ENCODE measurements at places on chromosomes 2 and 18.

GRCh38 chr2:225994748-225995405 lies 595.4 kb downstream of the NYAP2 start:
- DNase-seq, result no peak

DNA sequence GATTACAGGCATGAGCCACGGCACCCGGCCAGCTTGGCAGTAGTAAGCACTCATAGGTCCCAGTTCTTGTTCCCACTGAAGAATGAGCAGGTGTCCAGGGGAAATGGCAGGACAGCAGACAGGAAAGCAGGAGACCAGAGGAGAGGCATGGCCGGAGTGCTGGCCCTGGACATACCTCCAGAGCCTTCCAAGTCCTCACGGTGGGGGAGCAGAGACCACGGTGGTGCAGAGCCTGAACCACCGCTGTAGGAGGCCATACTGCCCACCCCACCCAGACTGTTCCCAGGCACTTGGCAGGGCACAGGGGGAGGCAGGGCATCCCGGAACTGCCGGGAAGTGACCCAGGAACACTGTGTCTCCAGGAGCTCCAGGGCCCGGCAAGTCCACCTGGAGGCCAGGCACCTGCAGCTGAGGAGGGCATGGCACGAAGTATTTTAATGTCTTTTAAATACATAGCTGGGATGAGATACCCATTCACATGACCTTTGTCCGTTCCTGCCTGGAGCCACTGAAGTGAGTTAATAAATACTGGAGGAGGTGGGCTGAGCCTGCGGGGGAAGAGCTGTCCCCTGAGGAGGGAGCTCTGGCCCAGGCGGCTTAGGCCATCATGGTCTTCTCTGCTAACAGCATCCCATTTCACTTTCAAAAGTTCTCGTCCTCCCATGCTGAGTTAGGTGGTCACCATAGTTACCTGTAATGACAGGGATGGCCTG lies 49.7 kb upstream of the TFCP2L1 start:
- DNase-seq, result no peak

GRCh38 chr2:207871506-207871905 lies 101.8 kb upstream of the FZD5 start:
- DNase-seq, result no peak

DNA sequence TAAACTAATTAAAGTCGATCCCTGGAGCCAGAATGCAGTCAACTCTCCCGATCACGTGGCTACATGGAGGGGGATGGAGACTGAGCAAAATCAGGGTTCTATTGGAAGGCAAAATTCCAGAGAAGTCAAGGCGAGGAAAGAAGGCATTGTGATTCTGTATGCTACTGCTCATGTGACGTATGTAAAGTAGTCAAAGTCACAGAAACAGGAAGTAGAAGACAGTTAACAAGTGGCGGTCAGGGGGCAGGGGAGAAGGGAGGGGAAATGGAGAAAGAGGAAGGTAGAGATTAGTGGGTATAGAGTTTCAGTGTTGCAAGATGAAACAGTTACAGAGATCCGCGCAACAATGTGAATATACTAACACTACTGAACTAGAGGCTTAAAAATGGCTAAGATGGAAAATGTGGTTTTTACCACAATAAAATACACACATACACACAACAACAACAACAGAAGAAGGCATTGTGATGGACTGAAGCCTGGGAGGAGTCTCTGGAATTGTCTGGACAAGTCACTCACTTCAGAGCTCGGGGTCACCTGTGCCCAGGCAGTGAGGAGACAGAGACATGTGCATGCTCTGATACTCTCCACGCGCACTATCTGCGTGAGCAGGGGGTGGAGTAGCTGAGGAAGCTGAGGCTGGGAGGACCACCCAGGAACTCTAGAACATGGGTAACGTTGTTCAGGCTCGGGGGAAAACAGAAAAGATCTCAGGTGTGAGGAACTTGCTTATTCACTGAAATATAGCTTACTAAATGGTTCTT lies 89.9 kb upstream of the CDCA7 start:
- no peak for DNase-seq

DNA sequence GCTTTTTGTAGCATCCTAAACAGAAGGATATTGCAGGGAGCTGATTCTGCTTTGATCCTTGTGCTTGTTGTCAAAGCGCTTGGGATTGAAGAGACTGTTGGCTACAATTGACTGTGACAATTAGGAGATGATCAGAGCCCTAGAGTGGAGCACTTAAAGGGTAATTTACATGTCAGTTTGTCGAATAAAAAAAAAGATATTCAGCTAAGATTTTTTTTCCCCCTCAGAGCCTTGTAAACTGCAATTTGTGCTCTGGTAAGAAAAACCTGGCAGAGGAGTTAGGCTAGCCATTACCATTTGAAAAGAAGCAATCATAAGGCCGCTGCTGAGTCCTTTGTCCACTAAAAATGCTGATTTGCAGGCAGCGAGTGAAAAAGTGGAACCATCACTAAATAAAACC lies 47.8 kb upstream of the ZEB2 start:
- DNase-seq, result no peak

- no peak for DNase-seq
Observed at GRCh38 chr2:47653902-47654789, 128.8 kb upstream of the MSH6 start.

DNA sequence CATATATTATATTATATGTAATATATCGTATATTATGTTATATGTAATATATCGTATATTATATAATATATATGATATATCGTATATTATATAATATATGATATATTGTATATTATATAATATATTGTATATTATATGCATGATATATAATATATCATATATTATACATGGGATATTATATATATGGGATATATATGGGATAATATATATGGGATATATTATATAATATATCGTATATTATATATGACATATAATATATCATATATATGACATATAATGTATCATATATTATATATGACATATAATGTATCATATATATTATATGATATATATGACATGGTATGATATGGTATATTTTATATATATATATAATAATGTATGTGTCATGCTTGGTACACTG lies 100.7 kb upstream of the STPG4 start:
- DNase-seq, result no peak

- DNase-seq, result no peak
Observed at GRCh38 chr2:238259061-238260020, 19.5 kb upstream of the HES6 start.
